ENCODE measurements at places on chromosomes 16 and 17.
A peak's percentile ranks its signal among the peaks of the same experiment; 100 is the strongest.

DNA sequence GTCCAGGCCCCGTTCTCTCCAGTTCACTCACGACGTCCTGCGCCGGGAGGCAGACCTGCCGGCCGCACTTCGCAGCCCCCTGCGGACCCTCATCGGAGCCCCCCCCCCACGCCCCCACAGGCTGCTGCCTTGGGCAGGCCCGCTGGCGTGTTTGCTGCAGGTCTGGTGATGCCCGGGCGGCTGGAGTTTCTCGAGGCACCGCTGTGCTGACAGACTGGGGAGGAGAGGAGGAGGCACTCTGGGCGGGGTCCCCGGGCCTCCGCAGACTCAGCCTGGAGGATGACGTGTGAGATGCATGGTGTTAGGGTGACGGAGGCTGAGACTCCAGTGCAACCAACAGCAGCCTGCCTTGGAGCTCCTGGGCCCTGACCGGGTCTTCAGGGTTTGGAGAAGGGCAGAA lies 24.1 kb downstream of the BAIAP2 start:
- DNase-seq: no peak

DNA sequence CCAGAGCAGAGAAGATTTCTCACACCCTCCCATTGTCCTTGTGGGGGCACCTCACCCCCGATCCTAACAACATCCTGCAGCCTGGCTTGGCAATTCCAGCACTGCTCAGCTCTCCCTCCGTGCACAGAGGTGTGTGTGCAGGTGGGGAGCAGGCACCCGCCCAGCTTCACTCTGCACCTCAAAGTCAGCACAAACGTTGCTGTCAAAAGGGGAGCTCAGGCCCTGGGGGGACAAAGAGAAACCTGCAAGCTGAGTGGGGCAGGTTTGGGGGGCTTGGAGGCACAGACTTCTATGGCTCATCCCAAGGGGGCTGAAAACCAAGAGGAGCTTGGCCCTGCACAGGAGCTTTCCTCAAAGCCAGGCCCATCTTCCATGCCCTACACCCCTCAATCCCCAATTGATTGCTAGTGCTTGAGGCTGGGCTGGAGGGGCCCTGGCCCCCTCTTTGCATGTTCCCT lies 231.9 kb upstream of the TNRC6C start:
- DNase-seq: no peak

- no peak for DNase-seq
Measured at GRCh38 chr16:81567987-81568748, 123.6 kb downstream of the CMIP start.

DNA sequence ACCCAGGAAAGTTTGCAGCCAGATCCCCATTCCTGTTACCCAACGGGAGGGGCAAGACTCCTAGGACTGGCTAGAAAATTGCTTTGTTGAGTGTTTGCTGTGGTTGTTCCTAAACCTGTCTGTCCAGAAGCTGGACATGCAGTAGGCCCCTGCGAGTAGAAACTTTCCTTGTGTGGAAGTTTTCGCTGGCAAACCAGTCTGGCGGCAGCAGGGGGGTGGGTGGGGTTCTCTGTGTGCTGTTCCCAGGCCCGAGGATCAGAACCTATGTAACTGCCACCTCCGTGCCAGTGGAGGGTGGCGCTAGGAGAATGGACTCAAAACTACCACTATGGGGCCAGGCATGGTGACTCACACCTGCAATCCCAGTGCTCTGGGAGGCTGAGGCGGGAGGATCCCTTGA lies 9.2 kb downstream of the SGSM2 start:
- DNase-seq: no peak

GRCh38 chr16:11914210-11915113 lies 1.3 kb downstream of the GSPT1 start:
- DNase-seq: no peak

DNA sequence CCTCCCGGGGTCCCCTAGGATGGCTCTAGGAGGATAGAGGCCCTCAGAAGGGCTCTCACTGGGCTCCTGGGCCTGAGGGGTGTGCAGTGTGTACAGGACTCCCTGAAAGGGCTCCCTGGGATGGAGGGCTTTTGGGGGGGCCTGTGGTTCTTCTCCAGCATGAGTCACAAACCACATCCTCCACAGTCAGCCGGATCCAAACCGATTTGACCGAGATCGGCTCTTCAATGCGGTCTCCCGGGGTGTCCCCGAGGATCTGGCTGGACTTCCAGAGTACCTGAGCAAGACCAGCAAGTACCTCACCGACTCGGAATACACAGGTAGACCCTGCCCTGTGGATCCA lies 4.5 kb downstream of the TRPV2 start:
- no peak for DNase-seq

DNA sequence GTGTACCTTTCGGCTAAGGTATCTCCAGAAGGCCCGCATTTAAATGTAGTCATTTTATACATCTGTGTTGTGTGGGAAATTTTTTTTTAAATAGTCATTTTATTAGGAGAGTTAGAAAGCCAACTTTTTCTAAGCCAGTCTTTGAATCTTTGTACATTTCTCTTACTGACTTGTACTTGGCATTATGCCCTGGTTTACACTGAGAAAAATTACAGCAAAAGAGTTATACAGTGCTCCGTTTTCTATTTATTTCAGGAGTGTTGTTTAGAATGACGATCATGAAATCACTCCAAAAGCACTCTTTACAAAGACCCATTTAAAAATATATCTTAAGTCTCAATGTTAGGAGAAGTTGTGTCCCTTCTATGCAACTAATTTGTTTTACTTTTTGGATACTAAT lies 91.8 kb downstream of the CYB561 start:
- DNase-seq: no peak

DNA sequence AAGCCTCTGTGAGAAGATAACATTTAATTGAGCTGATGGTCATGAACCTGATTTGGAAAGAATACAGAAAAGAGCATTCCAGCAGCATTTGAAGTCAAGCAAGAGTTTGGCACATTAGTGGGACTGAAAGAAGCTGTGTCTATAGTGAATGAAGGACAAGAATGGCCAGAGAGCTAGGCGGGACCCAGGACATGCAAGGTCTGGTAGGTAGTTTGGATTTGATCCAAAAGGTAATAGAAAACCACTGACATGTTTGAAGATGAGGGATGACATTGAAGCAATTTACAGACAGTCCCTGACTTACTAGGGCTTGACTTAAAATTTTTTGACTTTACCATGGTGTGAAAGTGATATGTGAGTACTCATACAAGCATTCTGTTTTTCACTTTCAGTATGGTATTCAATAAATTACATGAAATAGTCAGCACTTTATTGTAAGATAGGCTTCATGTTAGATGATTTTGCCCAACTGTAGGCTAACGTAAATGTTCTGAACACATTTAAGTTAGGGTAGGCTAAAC lies 7.6 kb downstream of the CYB5B start:
- DNase-seq: no peak

DNA sequence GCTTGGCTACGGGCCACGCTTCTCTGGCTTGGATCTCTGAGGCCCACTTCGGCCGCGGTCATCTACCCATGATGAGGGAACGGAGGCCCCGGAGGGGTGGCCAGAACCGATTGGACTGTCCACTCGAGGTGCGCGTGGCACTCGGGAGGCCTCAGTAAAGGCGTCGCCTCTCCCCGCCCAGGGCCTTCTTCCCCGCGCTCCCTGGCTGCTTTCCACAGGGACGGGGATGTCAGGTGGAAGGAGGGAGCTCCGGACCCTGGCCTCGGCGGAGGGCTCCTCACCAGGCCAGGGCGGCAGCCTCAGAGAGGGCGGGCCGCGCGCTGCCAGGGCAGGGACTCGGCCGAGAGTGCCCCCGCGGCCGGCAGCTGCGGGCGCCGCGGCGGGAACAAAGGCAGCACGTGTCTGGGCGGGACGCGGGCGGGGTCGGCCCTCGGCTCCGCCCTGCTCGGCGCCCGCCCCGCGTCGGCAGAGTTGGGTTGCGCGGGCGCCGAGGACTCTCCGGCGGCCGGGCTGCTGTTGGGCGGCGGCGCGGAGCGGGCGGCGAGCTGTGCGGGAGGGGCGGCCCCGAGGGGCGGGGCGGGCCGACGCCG lies 587 bp upstream of the CDK5R1 start:
- DNase-seq: peak; percentile 33

- DNase-seq: peak; percentile 61
Measured at GRCh38 chr17:50564916-50565315, 4.4 kb downstream of the CACNA1G start.

GRCh38 chr16:59126486-59126885 lies 392.4 kb upstream of the GOT2 start:
- DNase-seq: no peak

- DNase-seq: no peak
Measured at GRCh38 chr16:12536412-12536746, 267.3 kb downstream of the CPPED1 start.

DNA sequence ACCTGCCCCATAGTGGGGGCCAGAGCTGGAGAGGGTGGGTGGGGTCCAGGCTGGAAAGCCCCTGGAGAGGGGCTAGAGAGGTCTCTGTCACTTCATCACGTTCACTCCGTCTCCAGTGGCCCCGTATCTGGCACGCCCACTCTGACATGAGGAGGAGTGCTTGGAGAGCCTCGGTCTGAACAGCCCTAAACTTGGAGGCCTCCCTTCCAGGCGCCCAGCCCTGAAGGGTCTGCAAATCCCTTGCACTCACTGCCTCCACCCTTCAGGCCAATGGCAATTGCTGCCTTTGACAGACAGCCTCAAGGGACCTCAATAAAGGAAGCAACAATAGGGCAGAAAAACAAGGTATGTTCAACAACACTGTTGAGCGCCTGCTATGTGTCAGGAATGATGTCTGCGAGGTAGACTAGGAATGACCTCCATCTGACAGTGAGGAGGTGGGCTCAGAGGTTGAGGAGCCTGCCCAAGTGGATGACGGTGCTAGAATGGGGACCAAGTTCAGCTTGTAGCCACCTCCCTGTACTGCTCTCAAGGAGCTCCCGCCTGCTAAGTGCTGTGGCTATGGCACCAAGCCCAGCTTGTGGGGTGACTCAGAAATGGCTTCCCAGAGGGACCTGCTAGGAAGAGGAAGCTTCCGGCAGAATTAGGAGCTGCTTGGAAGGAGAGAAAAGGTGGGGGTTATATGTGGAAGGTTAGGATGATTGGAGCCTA lies 2.9 kb upstream of the EPX start:
- no peak for DNase-seq

- DNase-seq: peak; percentile 44
Measured at GRCh38 chr17:38702166-38702915, 2.7 kb upstream of the MLLT6 start.

GRCh38 chr17:59851439-59852375 lies 41.0 kb downstream of the TUBD1 start:
- DNase-seq: no peak

DNA sequence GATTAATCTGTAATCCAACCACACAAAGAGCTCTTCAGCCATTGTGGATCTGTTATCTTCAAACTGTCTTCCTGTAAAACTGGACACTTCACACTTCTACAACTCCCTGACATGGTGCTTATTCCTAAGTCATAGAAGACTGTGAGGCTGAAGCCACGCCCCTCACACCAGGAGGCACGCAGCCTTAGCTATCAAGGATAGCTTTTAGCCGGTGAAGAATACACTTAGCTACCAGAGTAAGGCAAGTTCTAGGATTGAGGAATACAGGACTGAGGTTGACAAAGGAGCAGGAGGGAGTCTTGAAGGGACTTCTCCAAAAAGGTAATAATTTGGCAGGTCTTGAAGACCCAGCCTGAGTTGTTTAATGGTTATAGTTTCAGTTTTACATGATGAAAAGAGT lies 79.8 kb upstream of the GAS7 start:
- DNase-seq: no peak
